ENCODE measurements at places on chromosomes 12 and 14.

DNA sequence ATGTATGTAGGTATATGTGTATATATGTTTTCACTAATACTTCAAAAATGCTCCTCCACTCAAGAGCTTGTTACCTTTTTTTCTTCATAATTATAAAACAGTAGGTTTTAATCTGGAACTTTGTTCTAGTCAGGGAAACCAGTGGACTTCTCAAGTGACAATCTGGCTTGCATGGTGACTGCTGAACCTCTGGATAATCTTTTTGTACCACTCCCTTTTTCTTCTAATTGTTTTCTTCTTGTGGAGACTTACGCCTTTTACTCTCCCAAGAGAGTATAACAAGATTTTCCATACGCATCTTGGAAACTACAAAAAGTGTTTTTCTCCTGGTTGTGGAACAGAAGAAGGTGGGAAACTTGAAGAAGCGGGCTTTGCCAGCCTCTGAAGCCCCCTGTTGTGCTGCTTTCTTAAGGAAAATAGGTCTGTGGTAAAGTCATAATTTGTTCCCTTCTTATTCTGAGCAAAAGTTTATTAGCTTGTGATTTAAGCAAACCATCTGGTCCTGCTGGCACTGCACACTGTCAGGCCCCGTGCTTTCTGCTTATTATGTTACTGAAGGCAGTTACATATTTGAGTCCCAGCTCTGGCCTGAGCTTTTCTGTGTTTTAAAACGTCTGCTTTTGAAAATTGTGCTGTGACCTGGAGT, 291.8 kb downstream of the ERC1 start:
- peak; percentile 21 for DNase-seq

- DNase-seq: no peak
Observed at GRCh38 chr14:103393676-103394626, 8.7 kb downstream of the MARK3 start.

DNA sequence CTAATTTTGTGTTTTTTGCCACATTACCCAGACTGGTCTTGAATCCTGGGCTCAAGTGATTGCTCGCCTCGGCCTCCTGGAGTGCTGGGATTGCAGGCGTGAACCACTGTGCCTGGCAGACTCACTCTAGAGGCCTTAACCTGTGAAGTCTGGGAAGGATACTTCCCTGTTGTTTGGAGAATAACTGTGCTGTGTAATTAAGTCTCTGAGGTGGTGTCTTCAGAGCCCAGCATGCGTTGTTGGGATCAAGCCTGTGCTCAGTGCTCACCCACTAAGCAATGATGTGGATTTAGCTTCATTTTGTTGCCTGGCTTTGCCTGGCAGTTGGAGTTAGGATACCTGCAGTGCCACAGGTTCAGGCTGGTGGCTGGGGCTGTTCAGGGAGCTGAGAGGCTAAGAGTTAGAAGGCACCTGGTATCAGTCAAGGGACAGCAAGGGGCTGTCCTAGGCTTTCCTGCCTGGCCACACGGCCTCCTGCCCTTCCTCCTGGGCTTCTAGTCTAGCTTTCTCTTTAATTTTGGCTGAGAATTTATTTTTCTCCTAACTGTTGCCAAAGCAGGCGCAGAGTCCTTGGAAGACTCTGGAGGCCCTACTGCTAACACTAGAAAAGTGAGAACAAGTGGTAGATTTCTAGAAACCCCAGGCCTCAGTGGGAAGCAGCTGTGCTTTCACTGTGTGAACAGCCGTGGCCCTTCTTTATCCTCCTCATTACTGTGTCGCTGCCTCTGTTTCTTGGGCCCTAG, 38.5 kb downstream of the EP400 start:
- DNase-seq: no peak

DNA sequence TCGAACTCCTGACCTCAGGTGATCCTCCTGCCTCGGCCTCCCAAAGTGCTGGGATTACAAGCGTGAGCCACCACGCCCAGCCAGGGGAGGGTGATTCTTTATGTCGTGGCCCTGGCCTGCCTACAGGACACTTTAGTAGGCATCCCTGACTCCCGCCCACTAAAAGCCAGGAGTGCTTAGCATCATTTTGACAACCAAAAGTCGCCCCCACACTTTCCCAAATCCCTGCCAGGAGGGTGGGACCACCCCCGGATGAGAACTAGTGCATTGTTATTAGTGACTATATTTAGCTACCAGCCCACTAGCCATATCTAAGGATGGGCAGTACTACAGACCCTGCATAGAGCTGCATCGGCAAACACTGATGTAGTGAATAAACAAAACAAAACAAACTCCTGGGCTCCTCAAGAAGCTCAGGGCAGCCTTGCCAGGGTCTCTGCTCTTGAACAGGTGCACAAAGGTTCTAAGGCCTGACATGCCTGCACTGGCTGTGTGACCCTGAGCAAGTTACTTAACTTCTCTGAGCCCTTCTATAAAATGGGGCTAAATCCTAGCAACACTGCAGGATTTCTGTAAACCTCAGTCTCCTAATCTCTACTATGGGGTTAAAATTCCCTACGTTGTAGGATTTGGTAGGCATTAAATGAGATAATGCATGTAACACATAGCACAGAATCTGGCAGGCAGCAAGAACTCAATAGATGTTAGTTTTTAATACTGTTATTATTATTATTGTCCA, 2.2 kb downstream of the CAMKK2 start:
- no peak for DNase-seq

GRCh38 chr14:92557544-92557912, 43.9 kb downstream of the RIN3 start:
- DNase-seq: no peak

DNA sequence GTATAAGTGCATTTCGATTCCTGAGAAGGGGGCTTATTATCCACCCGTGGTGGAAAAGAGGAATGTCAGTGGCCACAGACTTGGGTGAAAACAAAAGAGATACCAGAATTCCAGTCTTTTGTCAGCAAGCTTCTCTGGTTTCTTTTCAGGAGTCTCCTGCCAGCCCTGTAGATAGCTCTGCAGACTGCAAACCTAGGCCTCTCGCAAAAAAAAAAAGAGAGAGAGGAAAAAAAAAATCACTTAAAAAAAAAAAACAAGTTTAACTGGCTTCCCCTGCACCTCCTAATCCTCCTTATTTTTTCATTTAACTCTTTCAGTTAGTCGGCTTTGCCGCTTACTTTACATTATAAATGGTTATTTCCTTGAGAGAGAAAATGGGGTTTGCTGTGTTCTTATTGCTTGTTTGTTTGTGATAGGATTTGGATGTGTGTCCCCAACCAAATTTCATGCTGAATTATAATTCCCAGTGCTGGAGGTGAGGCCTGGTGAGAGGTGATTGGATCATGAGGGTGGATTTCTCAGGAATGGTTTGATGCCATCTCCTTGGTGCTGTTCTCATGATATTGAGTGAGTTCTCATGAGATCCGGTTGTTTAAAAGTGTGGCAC, 170.0 kb downstream of the BCL11B start:
- DNase-seq: no peak

- peak; percentile 11 for DNase-seq
Observed at GRCh38 chr14:52700701-52701172, 5.4 kb upstream of the ERO1A start.

Data from foreskin fibroblast (primary cell).